Stomach (tissue), 19 donors: ENCODE measurements at places on chromosomes 7 and 10. TPM values are rescaled to one million over a fixed set of nuclear protein-coding genes. Genes with fewer than 3 reads are reported as not detected.
A peak's percentile ranks its signal among the peaks of the same experiment; 100 is the strongest.

DNA sequence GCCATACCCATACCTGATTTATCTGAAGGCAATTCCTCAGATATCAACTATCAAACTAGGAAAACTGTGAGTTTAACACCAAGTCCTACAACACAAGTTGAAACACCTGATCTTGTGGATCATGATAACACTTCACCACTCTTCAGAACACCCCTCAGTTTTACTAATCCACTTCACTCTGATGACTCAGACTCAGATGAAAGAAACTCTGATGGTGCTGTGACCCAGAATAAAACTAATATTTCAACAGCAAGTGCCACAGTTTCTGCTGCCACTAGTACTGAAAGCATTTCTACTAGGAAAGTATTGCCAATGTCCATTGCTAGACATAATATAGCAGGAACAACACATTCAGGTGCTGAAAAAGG lies 69.0 kb upstream of the RSBN1L start:
- DNase-seq, result no peak

DNA sequence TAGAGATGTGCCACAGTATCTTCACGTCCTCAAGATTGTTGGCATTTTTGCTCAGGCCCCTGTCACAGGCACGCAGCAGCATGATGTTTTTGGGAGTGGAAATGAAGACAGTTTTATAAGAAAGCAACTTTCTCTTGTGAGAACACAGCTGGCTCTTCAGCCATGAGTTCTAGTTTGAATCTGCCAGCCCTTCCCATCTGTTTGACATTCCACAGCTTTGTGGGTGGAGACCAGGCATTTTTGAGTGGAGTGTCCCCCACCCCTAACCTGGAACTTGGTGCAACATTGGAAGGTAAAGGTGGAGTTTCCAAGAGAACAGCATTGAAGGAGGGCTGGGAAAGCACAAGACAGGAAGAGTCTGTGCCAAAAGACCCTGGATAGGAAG lies 253.1 kb upstream of the IGFBP3 start:
- no peak for DNase-seq

GRCh38 chr10:6411436-6411835 lies 168.6 kb downstream of the PRKCQ start:
- no peak for DNase-seq

DNA sequence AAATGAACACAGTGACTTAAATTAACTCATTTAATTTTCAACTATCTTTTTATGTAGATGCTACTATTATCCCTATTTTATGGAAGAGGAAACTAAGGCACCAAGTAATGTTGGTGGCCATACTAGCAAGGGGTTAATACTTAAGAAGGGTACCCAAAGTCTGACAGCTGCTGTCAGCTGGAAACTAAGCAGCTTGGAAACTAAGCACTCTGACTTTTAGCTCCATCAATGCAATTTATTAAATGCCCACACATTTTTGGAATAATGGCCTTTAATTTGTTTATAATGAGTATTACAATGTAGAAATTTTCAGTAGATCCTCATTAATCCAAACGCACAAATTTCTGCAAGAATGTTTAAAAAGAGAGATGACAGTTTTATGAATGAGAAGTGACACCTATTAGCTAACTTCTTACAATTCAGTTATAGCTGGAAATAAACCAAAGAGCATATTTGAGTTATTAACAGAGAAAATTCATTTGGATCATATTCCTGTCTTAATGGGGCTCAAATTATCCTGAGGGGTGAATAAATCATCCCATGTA lies 483.1 kb upstream of the MBL2 start:
- DNase-seq, result no peak

DNA sequence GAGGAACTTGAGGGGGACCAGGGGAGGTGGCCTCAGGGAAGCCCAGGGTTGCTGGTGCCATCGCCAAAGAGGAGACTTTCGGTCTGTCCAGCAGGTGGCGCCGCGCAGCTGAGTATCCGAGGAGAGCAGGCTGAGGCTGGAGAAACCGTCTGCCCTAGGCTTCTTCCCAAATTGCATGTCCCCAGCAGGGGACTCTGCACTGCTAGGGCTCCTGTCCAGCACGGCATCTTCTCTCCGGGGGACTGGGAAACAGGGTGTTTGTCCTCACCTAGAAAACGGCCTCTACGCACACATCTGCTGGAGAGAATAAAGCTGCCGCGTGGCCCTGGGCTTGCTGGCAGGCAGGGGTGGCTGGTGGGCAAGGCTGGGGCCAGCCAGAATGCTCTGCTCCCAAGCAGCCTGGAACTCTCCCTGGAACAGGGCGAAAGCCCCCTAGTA lies 161.9 kb downstream of the SH2D4B start:
- DNase-seq, result peak; percentile 73

DNA sequence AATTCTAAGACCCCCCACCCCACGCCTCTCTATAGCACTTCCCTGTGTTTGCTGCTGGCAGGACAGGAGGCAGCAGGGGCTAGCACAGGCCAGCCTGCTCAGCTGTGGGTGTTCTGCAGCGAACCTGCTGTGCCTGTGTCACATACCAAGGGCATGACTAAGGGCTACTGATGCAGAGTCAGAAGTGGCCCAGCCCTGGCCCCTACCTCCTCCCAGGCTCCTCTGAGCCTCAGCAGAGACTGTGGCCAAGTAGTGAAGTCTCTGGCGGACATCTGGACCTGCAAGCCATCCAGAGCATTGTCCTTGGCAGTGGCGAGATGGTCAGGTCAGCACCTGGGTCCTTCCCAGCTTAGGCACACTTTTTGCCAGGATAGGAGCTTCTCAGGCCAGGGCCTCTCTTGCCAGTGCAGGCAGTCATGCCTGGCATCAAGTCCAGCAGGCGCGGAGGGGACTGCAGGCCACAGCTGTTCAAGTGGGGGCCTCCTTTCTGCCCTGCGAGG lies 116.3 kb upstream of the RET start:
- DNase-seq, result peak; percentile 23

DNA sequence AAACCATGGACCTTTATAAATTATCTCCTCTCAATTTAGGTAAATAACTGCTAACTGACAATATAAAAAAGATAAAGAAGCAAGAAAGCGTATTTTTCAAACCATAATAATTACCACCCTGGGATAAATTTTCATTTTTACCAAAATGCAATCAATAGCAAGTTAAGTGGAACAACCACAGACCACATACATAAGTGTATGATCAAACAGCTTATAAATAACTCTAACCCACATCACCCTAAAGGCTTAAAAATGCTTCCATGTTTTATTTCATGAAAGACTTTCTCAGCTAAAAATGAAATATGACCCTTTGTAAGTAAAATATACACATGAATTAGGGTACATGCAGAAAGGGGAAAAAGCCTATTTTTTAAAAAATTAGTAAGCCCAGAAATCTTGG lies 156.5 kb downstream of the SGMS1 start:
- no peak for DNase-seq

DNA sequence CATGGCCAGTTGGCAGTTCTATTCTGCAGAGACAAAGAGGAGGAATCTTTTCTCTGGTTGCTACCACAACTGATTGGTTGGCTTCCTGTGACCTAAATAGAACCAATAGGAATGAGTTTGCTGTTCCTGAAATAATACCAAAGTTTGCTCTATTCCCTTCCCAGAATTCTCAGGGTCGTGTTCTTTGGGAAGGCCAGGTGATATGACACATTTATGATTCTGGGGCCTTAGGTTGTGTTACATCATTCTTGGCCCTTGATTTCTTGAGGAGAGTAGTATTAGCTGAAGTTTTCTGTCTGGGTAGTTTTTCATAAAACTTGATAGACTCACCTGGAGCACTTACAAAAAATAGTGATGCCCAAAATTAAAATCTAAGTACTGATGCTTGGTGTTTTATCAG lies 171.9 kb downstream of the LRRC4 start:
- DNase-seq, result no peak

DNA sequence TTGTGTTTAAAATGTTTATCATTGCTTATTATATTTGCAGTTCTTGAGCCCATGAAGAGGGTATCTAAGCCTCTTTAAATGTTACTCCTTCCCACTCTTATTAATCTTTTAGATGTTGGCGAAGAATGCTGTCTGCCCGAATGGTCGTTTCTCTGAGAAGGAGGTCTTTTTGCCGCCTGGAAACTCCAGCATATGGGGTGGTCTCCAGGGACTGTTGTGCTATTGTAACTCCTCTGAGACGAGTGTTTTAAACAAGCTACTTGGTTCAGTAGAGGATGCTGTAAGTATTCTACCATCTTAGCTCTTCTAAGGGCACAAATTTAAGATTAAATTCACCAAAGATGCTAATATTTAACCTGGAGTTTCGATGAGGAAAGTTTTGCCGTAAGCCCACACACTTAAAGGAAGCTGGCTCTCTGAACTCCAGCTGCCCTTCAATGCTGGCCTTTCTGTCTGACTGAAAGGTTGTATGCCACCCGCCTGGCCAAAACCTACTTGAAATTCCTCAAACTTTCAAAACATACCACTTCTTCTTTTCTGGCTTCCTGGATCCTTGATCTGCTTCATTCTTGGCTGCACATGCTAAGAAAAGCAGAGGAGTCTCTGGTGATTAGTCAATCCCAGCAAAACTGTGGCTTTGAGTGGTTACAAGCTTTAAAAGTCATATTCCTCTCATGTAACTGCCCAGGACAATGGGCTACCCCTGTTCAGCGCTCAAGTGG lies 74.7 kb downstream of the ABCA13 start:
- DNase-seq, result no peak

Gene HGF
- 7.9 TPM for polyA plus RNA-seq

Gene WIPF3
- polyA plus RNA-seq, result 4.0 TPM
